ENCODE measurements at places on chromosomes 6 and 20.
A peak's percentile ranks its signal among the peaks of the same experiment; 100 is the strongest.

GRCh38 chr6:76518443-76518842 is 446.0 kb upstream of the IMPG1 start:
- no peaks in the 10 kb centered on the region for H3K27me3 ChIP-seq
- H3K4me1 ChIP-seq, result no peaks in the 10 kb centered on the region
- no peak overlapping the region for H3K27ac ChIP-seq

- H3K4me1 ChIP-seq, result peaks cover 64% of the 10 kb centered on the region
- H3K27me3 ChIP-seq, result no peaks in the 10 kb centered on the region
- DNase-seq, result no peak
- no peak overlapping the region for H3K27ac ChIP-seq
- H3K36me3 ChIP-seq, result peaks cover 23% of the 10 kb centered on the region
Observed at GRCh38 chr20:37523012-37523391, 2.0 kb downstream of the NNAT start.

DNA sequence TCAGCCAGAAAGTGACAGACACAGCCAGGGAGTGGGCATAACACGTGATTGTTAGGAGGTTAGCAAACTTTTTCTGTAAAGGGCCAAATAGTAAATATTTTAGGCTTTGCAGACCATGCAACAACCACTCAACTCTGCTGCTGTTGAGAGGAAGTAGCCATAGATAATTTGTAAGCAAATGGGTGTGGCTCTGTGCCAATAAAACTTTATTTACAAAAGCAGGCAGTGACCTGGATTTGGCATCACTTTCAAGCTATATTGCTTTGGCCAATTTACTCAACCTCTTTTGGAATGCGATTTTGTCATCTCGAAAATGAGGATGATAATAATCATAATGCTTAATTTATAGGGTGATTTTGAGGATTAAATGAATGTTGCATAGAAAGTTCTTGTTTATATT is 152.6 kb downstream of the TSHZ2 start:
- DNase-seq, result no peak
- H3K36me3 ChIP-seq, result no peaks in the 10 kb centered on the region
- peaks cover 51% of the 10 kb centered on the region for H3K27me3 ChIP-seq
- H3K4me3 ChIP-seq, result no peak overlapping the region
- no peaks in the 10 kb centered on the region for H3K4me1 ChIP-seq
- no peak overlapping the region for H3K27ac ChIP-seq

DNA sequence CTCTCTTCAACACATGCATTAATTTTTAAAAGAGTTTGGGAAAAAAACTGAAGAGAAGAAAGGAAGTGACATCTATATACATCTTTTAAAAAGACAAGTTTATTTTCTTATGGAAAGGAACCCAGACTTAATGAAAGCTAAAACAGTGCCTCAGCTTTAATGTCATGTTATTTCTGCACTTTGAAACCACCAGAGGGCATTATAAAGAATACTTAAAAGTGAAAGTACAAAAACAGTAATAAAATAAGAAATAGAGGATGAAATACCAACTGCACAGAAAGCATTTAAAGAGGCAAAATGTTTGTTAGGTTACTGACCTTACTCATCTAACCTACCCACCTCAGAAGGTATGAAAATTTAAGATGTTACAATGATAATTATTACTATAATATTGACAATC is 98.8 kb downstream of the HUS1B start:
- H3K4me1 ChIP-seq, result peaks cover 25% of the 10 kb centered on the region
- no peak overlapping the region for H3K4me3 ChIP-seq
- peaks cover 36% of the 10 kb centered on the region for H3K36me3 ChIP-seq
- no peak overlapping the region for H3K27ac ChIP-seq
- no peaks in the 10 kb centered on the region for H3K27me3 ChIP-seq
- DNase-seq, result no peak

GRCh38 chr6:1402369-1402768 is 13.0 kb downstream of the FOXF2 start:
- no peaks in the 10 kb centered on the region for H3K36me3 ChIP-seq
- no peak overlapping the region for H3K27ac ChIP-seq
- peaks cover 17% of the 10 kb centered on the region for H3K27me3 ChIP-seq
- DNase-seq, result no peak
- no peak overlapping the region for H3K4me3 ChIP-seq

DNA sequence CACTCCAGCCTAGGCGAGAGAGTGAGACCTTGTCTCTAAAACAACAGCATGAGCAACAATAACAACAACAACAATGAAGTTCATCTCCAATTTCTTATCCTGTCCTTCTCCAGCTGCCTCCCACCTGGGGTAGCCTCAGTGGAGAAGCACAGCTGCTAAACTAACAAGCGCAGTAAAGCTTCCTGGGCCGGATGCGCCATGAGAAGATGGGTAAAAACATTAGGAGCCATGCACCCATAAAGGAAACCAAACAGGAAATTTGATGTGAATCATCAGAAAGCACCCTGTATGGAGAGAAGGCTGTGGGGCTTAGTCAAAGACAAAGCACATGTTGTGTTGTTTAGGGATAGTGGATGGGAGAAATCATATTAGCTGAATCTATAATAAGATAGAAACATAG is 61.1 kb upstream of the CCN6 start:
- peaks cover 53% of the 10 kb centered on the region for H3K4me1 ChIP-seq
- peak overlapping the region; percentile 2 for H3K4me3 ChIP-seq
- no peak for DNase-seq
- H3K27ac ChIP-seq, result peak overlapping the region; percentile 71
- H3K36me3 ChIP-seq, result no peaks in the 10 kb centered on the region
